Esophagus muscularis mucosa (tissue), 4 donors: ENCODE measurements at places on chromosomes 12 and 14. TPM values are rescaled to one million over a fixed set of nuclear protein-coding genes. Genes with fewer than 3 reads are reported as not detected.
A peak's percentile ranks its signal among the peaks of the same experiment; 100 is the strongest.

GRCh38 chr14:74418031-74418430 is 8.0 kb downstream of the SYNDIG1L start:
- no peak for DNase-seq

GRCh38 chr14:91582761-91583160 is 72.7 kb upstream of the PPP4R3A start:
- no peak for DNase-seq

Gene SMIM41
- 2.9 TPM for total RNA-seq

Gene FGF6
- not detected for total RNA-seq

DNA sequence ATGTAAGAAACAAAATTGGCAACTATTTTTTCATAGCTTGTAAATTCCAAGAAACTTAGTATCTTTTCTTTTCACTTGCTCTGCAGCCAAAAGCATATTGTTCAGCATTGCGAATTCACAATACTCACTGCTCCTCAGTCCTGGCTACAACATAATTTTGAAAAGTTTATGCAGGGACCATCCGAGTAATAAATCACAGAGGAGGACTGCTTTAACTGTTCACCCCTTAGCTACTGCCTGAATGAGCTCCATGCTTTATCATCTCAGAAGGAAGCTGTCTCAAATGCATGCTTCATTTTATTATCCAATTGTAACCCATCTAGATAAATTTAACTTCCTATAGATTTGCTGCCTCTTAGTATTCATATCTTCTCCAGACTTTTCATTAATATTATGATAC is 827.8 kb downstream of the DIO2 start:
- no peak for DNase-seq

Gene SLC39A5
- total RNA-seq: not detected

Gene KRT73
- not detected for total RNA-seq

Gene PAX9
- 2.1 TPM for total RNA-seq

Gene RNASE7
- total RNA-seq: not detected

GRCh38 chr14:72812292-72812851 is 81.5 kb downstream of the DPF3 start:
- DNase-seq: no peak

DNA sequence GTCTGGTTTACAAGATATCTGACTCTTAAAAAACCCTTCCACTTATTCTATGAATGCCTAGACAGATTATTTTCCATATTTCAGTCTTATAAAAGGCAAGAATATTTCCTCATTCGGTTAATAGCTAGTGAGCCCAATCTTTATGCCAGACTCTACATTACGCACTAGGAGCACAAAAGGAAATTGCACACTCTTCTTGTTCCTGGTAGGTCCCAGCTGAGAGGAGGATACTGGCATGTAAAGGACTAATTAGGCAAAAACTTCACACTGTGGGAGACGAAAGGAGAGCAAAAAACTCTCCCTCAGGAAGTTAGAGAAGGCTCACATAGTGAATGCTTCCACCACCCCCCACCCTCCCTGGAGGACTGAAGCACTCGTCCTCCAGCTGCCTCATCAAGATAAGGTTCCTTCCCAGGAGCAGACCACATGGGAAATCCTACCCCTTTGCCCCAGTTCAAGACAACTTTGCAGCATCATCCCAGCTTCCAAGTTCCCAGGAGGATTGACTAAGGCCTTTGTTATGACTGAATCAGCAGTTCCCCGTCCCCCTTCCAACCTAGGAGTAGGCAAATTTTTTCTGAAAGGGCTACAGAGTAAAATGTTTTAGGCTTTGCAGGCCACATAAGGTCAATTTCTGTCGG is 14.5 kb downstream of the CAPZA3 start:
- DNase-seq: no peak

Gene PLBD1
- total RNA-seq: 18.7 TPM

Gene SERPINA1
- total RNA-seq: 20.2 TPM

- no peak for DNase-seq
Measured at GRCh38 chr14:45135156-45135555, 574 bp upstream of the FANCM start.

- peak; percentile 93 for DNase-seq
Measured at GRCh38 chr14:90726656-90727055, 89.6 kb downstream of the TTC7B start.

Gene ACOT6
- not detected for total RNA-seq

DNA sequence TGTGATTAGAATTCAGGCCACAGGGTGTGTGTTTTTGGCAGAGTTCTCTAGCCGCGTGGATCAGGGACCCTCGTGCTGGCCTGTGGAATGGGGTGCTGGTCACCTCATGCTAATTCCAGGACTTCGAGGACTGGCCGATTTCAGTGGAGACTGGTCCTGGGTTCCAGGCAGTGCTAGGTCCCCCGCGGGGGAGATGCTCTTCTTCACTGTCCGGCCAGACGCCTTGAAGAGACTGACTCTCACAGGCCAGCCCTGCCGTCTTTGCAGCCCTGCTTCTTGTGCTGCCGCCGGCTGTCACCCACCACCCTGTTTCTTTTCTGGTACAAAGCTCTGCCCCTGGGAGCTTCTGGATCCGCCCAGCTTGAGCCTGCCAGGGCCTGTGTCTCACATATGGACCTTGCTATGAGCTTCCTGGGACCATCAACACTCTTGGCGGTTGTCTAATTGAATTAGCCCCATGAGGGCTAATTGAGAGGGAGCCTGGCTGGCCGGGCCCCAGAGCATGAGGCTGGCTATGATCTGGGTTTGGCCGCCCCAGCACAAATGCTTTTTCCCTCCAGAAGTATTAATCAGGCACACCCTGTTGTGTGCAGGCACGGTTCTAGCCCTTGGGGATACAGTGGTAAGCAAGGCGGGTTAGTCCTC is 8.2 kb downstream of the MLXIP start:
- no peak for DNase-seq

DNA sequence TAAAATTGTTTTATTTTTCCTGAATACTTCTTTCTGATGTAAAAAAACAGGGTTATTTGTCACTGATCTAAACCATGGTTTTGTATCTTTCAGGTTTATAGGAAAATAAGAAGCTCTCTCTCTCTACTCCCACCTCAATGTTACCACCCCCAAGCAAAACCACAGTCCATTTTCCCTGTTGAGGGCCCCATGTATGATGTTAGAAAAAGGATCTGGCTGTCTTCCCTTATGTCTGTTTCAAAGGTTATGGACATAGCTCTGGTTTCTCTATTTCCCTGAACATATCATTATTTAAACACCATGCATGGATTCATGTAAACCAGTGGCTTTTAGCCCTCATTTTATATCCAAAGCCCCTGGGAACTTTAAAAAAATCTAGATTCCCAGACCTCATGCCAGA is 649.0 kb upstream of the TBX3 start:
- no peak for DNase-seq

Gene TRIM9
- 0.58 TPM for total RNA-seq

GRCh38 chr14:38964630-38965029 is 138.4 kb downstream of the SEC23A start:
- DNase-seq: no peak

Gene MAP1LC3B2
- total RNA-seq: 0.83 TPM

DNA sequence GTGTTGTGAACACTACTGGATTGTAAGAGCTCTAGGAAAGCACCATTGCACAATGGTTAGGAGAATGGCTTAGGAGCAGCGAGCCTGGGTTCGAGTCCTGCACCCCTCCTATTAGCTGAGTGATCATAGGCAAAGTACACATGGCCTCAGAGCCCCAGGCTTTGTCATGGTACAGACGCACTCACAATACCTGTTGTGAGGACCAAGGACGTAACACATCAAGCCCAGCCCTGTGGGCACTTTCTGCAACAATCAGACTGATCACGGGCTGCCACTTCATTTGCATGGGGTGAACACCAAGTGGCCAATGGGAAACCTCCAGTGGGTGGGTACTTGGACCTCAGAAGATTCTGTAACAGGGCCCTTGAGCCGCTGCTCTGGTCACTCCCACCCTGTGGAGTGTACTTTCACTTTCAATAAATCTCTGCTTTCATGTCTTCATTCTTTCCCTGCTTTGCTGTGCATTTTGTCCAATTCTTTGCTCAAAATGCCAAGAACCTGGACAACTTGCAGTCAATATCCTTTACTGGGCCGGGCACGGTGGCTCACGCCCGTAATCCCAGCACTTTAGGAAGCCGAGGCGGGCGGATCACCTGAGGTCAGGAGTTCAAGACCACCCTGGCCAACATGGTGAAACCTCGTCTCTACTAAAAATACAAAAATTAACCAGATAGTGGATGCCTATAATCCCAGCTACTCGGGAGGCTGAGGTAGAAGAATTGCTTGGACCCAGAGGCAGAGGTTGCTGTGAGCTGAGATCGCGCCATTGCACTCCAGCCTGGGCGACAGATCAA is 28.2 kb downstream of the GLRX5 start:
- DNase-seq: no peak

Gene ZC2HC1C
- total RNA-seq: 4.3 TPM
